GM19239 (cell line): ENCODE measurements at places on chromosomes 12 and 14.

DNA sequence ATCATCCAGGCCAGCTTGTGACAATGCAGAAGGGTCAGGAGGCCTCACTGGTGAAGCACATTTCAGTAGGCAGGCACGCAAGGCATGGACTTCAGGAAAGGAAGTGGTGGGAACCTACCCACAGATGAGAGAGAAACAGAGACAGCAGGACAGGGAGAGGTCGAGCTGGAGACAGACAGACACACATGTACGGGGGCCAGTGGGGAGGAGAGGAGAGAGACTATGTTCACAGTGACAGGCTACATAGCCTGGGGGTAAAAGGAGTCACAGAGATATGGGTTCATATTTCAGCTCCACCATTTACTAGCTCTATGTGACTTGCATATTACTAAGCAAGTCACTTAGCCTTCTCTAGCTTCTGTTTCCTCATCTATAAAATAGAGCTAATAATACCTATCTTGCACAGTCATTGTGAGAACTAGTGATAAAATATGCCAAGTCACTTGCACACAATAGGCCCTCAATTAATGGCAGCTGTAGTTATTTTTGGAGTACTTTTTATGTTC is 91.1 kb upstream of the FUT8 start:
- no peak for DNase-seq

- no peak for DNase-seq
Observed at GRCh38 chr12:99151744-99152143, 495.8 kb upstream of the GARIN6 start.

GRCh38 chr12:56013482-56013881 is 7.4 kb upstream of the IKZF4 start:
- DNase-seq = no peak

DNA sequence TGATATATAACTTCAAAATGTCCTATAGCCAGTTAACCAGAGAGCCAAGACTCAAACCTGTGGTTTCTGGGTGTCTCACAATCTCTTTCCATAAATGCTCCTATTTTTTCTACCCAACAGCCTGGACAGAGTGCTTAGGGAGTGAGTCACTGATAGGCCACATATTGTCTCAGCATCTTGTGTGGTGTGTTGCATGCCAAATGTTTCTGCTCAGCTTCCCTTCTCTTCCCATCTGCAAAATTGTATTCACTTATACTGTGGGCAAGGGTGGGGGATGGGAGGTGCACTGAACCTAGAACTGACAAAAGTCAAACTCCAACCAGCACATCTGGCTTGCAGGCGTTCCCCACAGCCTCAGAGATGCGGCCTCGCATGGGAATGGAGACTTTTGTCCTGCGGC is 123.3 kb downstream of the KCNA5 start:
- DNase-seq = no peak

- DNase-seq = no peak
Observed at GRCh38 chr14:41302776-41303175, 303.9 kb upstream of the LRFN5 start.

GRCh38 chr14:26334288-26334687 is 263.5 kb downstream of the NOVA1 start:
- no peak for DNase-seq

DNA sequence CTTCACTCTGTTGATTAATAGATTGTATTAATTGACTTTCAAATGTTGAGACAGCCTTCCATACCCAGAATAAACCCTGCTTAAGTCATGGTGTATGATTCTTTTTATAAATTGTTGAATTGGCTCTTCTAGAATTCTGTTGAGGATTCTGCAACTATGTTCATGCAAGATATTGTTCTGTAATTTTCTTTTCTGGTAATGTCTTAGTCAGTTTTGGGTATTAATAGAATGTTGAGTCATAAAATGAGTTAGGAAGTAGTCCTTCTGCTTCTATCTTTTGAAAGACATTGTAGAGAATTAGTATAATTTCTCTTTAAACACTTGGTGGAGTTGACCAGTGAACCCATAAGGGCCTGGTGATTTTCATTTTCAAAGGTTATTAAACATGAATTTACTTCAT is 958.9 kb downstream of the LRFN5 start:
- DNase-seq = no peak

- DNase-seq = no peak
Observed at GRCh38 chr12:31714406-31715271, 14.2 kb downstream of the AMN1 start.

- DNase-seq = no peak
Observed at GRCh38 chr12:130119241-130119861, 42.9 kb upstream of the FZD10 start.

GRCh38 chr12:81615026-81615588 is 144.0 kb downstream of the PPFIA2 start:
- no peak for DNase-seq

DNA sequence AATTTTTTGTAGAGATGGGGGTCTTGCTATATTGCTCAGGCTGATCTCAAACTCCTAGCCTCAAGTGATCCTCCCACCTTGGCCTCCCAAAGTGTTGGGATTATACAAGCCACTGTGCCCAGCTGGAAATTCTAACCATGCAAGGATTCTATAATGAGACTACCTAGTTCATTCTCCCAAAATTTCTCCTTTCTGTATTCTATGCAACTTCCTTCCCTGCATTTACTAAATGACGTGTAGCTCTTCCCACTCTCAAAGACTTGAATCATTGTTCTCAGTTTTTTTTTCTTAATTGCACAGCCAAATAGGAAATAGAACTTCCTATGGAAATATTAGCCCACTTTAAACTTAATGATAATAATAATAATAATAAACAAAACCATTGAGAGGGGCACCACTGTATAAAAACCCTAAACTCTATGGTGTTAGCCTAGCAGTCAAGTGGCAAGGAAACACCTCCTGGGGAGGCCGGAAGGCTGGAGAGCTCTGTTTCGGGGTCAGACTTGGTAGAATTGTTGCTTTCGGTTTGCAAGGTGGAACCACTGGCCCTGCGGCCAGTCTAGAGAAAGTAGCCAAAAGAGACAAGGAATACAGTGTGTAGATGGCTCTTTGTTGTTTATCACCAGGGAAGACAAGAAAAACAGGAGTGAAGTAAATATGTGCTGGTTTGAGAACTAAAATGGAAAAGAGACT is 40.0 kb upstream of the TESC start:
- no peak for DNase-seq

- no peak for DNase-seq
Observed at GRCh38 chr12:121889274-121889624, 659 bp downstream of the PSMD9 start.

DNA sequence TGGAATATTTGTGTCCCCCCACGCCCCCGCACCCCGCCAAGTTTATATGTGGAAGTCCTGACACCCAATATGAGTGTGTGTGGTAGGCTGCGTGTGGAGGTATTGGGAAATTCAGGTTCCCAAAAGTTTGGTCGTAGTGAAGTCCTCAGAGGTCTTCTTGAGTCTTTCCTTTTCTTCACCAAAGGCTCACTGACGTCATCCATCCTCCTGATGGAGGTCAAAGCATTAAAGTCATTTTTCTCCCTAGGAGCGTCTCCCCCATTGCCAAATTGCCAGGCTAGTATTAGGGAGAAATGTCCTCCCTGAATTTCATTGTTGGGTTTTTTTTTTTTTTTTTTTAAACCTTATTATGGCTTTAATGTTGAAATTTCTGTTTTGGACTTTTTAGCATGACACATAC is 113.7 kb downstream of the RGS6 start:
- no peak for DNase-seq

GRCh38 chr12:102534899-102535298 is 54.5 kb upstream of the IGF1 start:
- no peak for DNase-seq

- DNase-seq = no peak
Observed at GRCh38 chr12:4250691-4251090, 22.9 kb upstream of the CCND2 start.

DNA sequence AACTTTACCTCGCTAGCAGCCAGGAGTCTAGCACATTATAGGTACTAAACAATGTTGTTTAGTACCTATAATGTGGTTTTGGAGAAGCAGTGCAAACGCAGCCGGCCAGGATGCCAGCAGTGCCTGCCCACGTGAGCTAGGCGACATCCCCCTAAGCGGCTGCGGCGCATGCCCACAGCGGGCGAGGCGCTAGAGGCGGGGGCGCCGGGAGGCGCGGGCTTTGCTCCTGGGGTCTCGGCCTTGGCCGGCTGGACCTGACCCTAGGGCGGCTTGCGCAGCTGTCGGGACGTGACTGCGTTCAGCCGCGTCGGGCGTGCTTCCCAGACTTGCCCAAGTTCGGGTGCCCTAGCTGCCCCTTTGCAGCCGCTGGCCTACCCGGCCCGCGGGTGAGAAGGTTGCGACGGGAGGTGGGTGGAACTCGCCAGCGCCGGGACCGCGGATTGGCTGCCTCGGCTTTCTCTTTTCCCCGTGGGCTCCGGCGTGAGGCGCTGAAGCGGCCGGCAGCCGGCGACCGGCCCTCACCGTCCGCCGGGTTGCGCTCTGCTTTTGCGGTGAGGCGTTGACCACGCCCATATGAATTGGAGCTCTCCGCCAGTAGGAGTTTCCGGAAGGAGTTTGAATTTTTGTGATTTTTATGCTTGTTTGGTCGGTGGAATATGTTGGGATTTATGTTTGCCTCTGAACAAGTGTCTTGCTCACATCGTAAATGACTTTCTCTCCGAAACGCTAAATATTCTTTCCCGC is at the start of gene TMEM19:
TMEM19 (plus strand) TSS at position 169 of the 744 bp plus-strand sequence. CDS start 599 bp downstream, outside the sequence.
- peak; percentile 53 for DNase-seq

DNA sequence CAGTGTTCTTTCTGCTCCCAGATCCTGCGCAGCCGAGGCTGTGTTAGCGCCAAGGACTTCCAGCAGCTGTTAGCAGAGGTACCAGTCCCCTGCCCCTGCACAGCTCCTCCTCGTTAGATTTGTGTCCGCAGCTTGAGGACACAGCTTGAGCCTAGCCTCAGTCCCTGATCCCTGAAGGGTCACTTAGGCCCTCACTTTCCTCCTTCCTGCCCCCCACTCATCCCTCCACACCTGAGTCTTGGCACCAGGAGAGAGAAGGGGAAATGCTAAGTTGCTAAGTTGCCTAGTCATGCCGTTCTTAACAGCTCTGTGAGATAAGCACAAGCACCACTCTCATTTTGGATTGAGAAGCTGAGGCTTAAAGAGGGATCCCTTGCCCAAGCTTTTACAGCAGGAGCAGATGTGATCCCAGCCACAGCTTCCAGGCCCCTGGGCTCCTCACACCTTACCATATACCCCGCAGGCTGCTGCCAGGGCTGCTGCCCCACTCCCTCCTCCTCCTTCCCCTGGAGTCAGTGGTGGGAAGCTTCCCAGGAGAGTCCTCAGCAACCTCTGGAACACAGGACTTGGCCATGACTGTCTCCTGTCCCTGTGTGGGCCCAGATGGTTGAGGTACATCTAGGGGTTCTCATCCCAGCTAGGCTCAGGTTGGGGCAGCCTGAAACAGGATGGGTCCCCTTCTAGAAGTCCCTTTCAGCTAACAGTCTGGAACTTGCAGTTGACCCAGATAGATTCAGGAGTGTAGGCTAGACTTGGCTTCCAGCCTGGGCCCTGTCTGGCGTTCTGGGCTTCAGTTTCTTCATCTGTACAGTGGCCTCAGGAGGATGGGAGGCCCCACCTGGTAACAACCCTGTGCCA is 975 bp downstream of the OGFOD2 start:
- no peak for DNase-seq

DNA sequence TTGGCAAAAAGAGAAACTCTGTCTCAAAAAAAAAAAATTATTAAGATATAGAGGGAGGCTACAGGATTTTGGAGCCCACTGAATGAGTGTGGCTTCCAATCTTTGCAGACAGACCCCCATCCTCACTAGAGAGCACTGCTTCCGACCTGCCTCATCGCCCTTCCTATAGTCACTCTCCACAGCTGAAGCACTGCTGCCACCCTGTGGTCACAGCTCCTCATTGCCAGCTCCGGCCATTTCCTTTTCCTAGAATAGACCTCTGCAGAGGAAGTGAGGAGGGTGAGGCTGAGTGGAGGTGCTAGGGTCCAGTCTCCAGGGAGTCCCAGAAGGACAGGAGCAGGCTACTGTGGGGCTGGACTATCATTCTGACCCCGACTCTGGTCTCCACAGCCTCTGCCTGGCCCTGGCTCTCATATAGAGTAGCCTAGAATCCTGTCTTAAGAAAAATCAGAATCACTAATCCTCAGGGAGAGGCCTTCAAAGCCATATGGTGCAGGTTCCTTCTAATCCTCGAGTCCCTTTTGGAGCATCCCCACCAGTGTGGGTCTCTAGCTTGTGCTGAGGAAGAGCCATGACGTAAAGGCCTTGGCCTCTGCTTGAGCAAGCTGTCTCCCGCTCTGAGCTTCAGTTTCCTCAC is 1.4 kb upstream of the NPFF start:
- DNase-seq = peak; percentile 68

DNA sequence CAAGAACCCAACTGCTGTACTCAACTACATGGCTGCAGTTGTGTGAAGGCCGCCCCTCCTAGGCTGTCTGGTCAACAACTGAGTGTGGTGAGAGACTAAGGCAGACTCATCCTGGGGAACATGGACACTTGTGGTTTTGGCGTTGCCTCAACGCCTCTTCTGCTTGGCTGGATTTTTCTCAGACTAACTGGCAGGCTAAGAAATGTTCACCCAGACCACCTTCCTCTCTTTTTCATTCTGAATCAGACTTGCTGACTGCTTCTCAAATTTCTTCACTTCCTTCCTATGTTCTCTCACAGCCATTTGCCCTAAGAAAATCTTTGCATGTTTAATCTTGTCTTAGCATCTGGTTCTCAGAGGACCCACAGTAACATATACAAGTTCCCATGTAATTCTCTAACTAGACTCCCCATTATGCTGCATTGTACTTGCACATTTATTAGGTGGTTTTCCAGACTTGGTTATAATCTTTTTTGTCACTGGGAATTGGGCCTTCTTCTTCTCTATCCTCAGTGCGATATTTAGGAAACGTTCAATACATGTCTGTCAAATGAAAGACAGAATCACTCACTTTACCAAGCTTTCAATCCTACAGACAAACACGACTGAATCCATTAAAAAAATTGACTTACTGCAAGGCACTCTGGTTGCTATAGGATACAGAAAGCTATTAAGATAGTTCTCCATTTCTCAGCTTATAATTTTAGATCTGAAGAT is 327.6 kb downstream of the CCER1 start:
- no peak for DNase-seq

- no peak for DNase-seq
Observed at GRCh38 chr12:120856980-120857379, 47.2 kb downstream of the SPPL3 start.

DNA sequence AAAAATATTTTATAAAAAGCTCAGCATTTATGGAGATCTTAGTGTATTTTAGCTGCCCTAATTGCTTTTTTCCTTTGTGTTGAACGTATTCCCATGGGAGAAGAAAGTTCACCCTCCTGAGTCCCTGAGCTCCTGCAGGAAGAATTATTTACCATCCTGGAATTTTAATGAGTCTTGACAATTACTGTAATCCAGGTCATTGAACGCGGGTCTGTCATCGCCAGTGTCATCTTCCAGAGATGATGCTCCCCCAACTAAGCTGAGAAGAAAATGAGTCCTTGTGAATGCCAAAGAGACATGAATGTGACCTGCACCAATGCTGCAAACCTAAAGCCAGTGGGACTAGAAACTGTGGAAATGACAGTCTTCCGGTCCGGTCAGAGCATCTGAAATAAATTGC is 129.5 kb downstream of the FBXL14 start:
- no peak for DNase-seq

DNA sequence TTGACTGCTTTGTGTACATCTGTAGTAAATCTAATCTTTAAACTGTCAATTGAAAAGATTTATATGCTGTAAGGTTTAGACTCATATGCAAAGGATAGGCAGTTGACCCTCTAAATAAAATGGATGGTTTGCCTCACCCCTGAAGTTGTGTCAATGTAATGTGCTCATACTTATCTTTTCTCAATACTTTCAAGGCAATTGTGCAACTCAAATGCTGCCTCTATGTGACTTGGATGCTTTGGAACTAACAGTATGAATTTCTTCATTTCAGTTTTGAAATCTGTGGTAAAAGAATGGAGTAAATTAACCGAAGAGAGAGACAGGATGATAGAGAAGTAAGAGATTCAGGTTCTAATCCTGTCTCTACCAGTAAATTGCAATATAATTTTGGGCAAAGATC is 9.7 kb downstream of the PDE6H start:
- DNase-seq = no peak
